ENCODE measurements at places on chromosomes 7 and 10.
A peak's percentile ranks its signal among the peaks of the same experiment; 100 is the strongest.

DNA sequence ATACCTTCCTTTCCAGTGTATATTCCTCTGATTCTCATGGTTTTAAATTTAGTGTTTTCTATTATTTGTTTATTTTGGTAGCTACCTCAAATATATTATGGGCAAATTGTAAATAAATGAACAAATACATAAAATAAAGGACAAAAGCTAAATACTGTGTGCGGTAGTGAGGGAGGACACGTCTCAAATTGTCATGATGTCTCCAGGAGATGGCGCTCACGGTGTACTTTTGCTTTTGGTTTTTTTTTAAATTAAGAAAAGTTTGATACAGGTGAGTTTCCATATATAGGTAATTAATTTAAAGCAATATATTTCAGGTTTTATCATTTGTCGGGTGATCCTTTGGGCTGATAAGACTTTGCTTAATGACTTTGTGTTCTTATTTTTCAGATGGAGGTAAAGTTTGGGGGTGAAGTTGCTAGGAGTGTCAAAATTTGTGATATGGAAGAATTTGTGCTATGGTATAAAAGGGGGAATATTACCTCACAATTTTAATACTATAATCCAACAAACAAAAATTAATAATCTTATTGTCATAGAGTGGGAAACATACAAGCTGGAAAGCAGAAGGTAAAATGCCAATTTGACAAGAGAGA lies 68.4 kb upstream of the TMEM229A start:
- peak; percentile 52 for DNase-seq

DNA sequence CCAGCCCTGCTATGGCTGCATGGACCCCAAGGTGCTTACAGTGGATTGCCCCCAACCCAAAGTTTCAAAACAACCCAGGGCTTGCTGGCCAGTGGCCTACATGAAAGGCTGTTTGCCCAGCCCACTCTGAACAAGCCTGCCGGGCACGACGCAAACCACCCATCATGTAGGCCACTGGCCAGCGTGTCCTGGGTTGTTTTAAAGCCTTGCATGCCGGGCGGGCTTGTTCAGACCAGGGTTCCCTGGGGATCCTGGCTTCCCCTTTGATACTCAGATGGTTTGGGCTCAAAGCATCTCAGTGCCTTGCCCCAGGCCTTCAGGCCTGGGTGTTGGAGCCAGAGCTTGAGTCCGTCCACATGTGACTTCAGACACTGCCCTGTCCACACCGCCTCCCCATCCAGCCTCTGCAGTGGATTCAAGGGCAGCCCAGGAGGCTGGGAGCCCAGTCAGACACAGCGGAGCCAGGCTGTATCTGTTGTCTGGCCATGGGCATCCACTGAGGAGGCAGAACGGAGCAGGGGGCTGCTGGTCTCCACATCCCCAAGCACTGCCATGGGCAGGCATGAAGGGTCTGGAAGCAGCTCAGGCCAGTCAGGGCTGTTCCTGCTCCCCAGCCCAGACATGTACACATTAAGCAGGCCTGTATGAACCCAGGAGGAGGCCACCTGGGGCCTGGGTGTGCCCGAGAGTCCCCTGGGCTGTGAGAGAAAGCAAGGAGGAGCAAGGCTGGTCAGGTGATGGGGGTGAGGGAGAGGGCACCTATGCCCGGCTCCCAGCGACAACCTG lies 4.0 kb upstream of the ADIRF start:
- no peak for DNase-seq

DNA sequence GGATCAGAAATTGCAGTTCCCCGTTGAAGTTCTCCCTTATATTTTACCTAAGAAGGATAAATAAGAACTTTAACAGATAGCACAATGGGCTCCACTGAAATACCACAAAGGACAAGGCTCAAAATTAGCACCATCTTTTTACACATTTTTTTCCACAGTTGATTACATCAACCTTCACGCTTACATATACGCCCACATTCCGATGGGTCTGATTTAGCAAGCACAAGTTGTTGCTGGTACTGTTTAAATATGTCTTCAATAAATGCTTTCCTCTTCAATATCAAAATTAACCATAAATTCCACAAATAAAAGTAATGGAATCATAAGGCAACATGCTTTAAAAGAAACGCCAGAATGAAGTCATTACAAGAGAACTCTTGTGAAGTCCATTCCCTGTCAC lies 79.5 kb downstream of the NEBL start:
- no peak for DNase-seq

DNA sequence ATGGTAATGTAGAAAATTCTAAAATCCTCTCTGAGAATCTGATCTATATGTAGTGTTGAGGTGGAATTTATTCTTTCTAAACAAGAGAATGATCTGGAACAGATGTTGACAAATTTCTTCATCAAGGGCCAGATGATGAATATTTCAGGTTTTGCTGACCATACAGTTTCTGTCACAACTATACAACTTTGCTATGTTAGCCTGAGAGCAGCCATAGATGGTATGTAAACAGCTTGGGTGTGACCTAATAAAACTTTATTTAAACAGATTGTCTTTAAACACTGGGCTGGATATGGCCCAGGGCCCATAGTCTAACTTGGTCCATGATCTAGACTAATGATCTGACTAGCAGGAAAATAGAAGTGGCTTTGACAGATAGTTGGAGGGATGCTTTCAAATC lies 213.6 kb upstream of the CELF2 start:
- DNase-seq: no peak

GRCh38 chr10:29140991-29141390 lies 147.9 kb upstream of the LYZL1 start:
- no peak for DNase-seq

GRCh38 chr10:42973411-42973810 lies 103.5 kb upstream of the RET start:
- no peak for DNase-seq

DNA sequence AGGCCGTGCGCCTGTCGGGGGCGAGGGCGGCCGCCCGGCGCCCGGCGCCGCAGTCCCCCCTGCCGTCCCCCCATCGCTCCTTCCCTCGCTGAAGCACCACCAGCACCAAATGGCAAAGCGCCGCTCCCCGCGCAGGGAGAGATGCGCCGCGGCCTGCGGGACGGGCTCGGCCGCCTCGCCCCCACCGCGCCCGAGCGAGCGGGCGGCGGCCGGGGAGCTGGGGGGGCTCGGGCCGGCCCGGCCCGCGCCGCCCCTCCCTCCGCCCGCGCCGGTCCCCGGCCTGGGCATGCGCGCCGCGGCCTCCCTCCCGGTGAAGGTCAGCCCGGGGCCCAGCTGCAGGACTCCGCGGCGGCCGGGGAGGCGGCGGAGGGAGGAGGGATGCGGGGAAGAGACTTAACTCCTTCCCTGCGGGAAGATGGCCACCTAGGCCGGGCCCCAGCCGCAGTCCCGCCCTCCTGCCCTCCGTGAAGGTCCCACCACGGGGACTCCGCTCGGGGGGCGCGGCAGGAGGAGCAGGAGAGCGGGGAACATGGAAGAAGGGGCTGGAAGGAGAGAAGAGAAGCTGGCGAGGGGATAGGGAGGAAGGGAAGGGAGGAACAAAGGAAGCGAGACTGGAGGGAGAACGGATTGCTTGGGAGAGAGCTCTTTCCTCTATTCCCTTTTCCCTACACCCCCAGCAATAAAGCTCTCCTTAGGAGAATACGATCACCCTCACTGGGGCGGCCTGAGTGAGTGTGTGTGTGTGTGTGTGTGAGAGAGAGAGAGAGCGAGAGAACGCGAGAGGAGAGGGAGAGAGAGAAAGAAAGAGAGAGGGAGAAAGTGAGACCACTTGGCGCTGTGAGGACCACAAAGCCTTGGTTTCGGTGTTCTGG lies 3.4 kb upstream of the SMARCD3 start:
- DNase-seq: peak; percentile 81

- no peak for DNase-seq
Measured at GRCh38 chr7:47150497-47151260, 431.2 kb downstream of the TNS3 start.

GRCh38 chr10:60816628-60817397 lies 38.5 kb downstream of the CDK1 start:
- DNase-seq: peak; percentile 92

DNA sequence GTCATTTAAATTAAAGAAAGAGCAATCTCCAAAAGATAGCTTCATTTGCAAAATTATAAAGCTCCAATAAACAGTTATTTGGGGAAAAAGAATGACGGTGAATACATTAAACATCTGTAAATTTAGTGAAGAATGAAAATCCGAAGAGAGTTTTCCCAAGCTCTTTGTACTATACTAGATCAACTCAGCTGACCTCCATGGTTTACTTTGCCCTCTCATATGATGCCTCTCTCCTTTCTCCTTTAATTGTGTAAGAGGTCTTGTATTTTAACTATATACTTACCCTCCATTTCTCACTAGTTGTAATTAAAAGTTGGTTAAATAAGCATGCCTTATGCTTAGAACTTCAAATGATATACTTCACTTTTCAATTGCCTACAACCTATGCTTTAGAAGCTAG lies 125.8 kb downstream of the CACNA2D1 start:
- no peak for DNase-seq

- peak; percentile 56 for DNase-seq
Measured at GRCh38 chr10:113979409-113979808, 64.3 kb upstream of the ADRB1 start.

DNA sequence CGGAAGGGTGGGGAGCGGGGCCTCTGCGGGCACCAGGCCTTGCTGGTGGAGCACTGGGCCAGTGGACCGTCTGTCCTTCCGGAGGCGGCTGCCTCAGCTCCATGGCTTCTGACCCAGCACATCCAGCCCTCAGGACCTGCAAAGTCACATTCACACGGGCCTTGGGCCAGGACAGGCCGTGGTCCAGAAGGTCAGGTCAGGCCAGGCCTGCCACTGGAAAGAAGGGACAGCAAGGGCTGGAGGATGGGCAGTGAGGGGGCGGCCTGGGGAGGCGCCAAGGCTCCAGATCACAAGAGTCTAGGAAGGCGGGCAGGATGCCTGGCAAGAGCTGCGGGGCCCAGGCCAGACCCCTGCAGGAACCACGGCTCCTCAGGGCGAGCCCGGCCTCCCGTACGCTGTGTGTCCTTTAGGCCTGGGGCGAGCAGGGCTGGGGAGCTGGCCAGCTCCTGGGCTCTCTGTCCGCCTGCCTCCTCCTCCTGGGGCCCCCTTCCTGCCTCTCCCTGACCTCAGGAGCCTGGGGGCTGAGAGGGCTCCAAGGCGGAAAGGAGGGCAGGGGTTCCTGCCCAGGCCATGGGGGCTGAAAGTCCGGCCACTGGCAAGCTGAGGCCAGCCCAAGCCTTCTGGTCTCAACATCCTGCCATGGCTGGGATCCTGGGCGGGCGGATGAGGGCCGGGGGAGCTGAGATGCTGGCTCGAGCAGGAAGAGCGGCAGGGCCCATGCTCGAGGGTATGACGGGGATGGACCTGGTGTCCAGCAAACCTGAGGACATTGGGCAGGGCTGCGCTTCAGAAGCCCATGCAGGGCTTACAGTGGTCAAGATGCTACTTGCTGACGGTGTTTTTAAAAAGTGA lies 225.8 kb downstream of the ELFN1 start:
- DNase-seq: no peak

GRCh38 chr10:62843600-62843999 lies 27.4 kb upstream of the EGR2 start:
- no peak for DNase-seq

- peak; percentile 11 for DNase-seq
Measured at GRCh38 chr10:30059209-30060107, at the start of gene JCAD. TSS of gene JCAD (minus strand) at chr10:30059586. CDS start at chr10:30047812, 11,774 bp downstream.

DNA sequence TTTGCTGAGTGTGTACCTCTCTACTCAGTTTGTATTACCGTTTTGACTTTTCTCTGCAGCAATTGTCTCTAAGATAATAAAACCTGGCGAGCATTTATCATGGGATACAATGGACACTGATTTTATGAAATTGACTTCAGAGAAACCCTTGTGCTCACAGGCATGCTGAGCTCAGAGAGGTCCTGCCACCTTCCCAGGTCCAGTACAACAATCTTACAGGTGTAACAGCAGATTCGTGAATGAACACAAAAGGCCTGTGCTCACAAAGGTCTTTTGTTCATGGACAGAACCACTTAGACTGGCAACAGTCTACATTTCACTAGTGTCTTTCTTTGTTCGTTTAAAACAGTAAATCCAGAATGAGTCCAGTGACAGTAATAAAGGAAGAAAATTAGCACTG lies 43.2 kb downstream of the HECW1 start:
- no peak for DNase-seq

GRCh38 chr10:11610826-11611247 lies 613 bp downstream of the USP6NL start:
- DNase-seq: peak; percentile 37

DNA sequence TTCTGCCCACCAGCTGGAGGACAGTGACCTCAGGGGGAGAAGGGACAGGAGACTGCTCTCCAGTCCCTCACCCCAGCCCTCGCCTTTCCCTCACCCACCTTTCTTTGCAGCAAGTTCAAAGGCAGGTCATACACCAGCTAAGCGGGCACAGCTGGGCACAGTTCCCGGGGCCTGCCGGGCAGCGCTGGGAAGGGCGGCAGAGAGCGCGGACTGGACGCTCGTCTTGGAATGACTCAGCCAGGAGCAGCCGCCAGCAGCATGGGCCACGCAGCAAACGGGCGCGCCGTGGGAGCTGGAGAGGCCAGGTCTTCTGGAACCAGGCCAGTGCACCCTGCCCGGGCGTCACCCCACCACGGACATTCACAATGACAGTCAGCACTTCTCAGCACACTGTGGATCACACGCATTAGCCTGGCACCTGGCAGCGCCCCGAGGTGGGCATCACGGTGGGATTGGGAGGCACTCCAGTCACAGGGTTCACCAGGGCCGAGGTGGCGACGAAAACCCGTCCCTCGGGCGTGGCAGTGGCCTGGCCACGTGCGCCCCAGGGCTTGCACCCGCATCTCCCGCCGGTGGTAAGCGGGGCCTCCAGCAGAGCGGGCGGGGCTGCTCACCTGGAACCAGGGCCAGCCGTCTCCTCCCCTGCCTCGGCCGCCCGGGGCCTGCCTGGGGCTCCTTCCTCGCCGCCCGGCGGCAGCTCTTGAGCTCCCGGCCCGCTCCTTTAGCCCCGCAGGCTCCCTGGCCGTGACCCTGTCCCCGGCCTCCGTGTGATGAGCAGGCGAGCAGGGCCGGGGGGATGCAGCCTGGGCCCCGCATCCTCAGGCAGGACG lies 29.0 kb upstream of the WDFY4 start:
- peak; percentile 79 for DNase-seq

GRCh38 chr7:43384616-43385308 lies 198.1 kb upstream of the STK17A start:
- DNase-seq: no peak

GRCh38 chr10:34240039-34240438 lies 575.1 kb downstream of the PARD3 start:
- no peak for DNase-seq

DNA sequence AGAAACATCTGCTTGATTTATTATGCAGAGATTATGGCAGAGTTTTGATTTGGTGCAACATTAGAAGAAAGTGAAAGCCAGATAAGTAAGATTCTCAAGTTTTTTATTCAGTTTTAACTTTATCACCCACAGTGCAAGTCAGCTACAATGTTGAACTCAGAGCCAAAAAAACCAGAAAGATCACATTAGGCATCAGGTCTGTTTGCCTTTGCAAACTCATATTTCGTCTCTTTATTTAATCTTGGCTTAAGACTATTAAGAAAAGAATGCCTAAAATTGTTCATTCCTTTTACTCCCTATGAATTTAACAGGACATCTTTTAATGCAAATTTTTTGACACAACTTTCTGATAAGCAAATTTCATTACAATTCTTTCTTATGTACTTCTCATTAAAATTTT lies 76.0 kb upstream of the TMEM26 start:
- no peak for DNase-seq

GRCh38 chr10:93160829-93161228 lies 87.1 kb downstream of the CYP26A1 start:
- DNase-seq: no peak

Data from globus pallidus (tissue), 1 donor.